ENCODE measurements at places on chromosomes 1 and 21.

GRCh38 chr21:41316200-41317062 is at the start of gene FAM3B:
TSS of gene FAM3B (plus strand) at chr21:41316801. CDS start at chr21:41316880, 79 bp downstream.
- DNase-seq = no peak

- DNase-seq = no peak
Measured at GRCh38 chr1:236861560-236862218, 66.6 kb downstream of the MTR start.

GRCh38 chr1:164188497-164188896 is 370.5 kb upstream of the PBX1 start:
- no peak for DNase-seq

- no peak for DNase-seq
Measured at GRCh38 chr1:180186831-180187230, 32.2 kb downstream of the QSOX1 start.

GRCh38 chr1:94259635-94260289 is 22.4 kb upstream of the ARHGAP29 start:
- DNase-seq = no peak

DNA sequence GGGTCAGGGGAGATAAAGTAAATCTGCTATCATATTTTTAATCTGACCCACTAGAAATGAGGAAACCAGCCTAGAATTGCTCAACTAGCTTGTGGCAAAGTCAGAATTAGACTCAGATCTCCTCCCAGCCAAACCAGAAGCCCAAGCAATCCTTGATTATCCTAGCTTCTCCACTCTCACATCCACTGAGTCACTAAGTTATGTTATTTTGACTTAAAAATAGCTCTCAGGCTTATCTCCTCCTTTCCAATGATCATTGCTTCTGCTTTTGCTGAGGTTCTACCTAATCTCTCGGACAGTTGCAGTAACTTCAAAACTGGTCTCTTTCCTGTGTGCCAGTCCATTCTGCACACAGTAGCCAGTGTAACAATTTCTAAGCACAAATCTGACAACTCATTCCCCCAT is 22.9 kb downstream of the OVAAL start:
- DNase-seq = no peak

DNA sequence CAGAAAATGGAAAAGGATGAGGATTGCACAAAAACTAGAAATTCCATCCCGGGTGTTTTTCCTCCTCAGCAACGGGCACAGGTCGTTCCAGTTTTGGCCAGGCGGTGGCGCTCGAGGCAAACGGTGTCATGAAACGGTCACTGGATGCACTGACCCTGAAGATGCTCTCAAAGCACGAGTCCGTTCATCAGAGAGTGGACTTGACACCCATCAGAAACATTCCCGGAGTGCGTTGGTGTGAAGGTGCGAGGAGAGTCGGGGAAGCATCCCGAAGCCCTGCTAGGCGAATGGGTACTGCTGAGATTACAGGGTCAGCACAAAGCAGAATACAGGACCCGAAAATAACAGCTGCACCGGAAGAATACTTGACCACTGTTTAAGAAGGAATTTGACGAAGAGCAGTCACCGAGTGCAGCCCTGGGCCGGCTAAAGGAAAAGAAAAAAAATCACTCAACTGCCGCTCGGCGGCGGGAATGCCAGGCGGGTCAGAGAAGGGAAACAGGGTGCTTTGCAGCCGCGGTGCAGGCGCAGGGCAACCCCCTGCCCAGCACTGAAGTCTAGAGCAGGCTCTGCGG is 71.7 kb upstream of the ETS2 start:
- DNase-seq = peak; percentile 87

- DNase-seq = peak; percentile 71
Measured at GRCh38 chr1:93615582-93616150, 66.0 kb downstream of the BCAR3 start.

- DNase-seq = no peak
Measured at GRCh38 chr1:172966844-172967540, 83.7 kb downstream of the TNFSF18 start.

DNA sequence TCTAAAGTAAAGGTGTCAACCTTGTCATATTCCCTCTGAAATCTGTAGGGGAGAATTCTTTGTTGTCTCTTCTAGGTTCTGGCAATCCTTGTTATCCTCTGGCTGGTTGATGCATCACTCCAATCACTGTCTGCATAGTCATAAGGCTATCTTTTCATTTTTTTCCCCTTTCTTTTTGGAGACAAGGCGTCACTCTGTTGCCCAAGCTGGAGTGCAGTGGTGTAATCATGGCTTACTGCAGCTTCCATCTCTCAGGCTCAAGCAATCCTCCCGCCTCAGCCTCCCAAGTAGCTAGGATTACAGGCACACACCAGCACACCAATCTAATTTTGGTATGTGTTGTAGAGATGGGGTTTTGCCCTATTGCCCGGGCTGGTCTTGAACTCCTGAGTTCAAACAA is 12.9 kb downstream of the DPYD start:
- no peak for DNase-seq

GRCh38 chr1:231494439-231495110 is 33.9 kb upstream of the TSNAX start:
- no peak for DNase-seq

GRCh38 chr21:21101911-21102310 is 103.7 kb downstream of the NCAM2 start:
- DNase-seq = no peak

- DNase-seq = no peak
Measured at GRCh38 chr1:119978018-119978505, 81.7 kb upstream of the ADAM30 start.

- no peak for DNase-seq
Measured at GRCh38 chr1:245791410-245792312, 636.9 kb downstream of the KIF26B start.

DNA sequence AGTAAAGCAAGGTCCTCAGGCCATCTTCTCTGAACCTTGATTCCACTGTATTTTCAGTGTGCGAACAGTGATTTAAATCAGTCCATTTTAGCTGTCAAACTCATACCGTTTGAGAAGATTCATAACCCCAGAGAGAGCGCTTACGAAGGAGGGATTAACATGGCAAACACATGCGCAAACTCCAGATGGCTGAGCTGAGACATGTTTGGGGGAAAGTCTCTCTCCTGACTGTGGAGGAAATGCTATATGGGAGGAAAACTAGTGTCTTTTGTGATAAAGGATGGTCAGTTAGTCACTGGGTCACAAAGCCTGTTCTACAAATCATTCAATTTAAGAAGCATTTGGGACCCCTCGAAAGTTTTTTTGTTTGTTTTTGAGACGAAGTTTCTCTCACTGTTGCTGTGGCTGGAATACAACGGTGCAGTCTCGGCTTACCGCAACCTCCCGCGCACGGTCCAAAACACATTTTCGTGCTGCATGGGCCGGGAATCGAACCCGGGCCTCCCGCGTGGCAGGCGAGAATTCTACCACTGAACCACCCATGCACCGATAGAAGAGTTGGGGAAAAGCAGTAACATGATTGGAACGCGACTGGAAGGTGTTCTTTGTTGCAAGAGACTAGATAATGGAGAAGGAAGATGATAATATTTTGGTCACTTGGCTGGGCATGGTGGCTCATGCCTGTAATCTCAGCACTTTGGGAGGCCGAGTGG is 58.4 kb upstream of the CXADR start:
- peak; percentile 72 for DNase-seq

GRCh38 chr1:176820391-176821031 is 344.0 kb downstream of the ASTN1 start:
- DNase-seq = no peak

DNA sequence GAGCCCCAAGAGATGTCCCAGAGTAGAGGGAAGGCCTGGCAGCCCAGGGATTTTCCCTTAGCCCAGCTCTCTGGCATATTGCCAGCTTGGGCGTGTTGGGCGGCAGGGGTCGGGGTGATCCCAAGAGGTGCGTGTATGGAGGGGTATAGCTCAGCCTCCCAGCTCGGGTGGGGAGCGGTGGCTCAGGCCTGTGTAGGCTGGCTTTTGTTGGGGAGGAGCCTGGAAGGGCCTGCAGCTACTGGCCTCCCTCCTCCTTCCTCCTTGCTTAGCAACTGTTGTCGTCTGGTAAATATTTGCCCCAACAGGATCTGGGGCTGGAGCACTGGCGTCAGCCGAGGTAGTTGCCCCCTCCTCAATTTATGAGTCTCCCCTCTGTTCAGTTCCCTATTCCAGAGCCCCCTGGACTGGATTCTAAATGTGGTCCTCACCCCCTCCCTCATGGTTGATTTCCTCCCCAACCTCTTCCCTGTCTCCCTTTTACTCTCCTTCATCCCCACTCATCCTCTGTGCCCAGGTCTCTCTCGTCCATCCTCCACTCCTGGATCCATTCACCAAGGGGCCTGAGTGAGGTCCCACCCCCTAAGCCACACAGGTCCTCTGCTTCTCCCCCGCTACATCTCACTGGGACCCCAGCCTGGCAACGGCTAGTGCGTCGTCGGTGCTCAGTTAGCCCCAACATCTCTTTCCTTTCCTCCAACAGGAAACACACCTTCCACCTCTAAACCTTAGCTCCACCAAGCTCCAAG is 10.3 kb upstream of the LMNA start:
- DNase-seq = peak; percentile 58

GRCh38 chr1:1099506-1100183 is 16.2 kb downstream of the C1orf159 start:
- DNase-seq = peak; percentile 26

- DNase-seq = no peak
Measured at GRCh38 chr1:243548516-243548915, 292.7 kb downstream of the SDCCAG8 start.

- no peak for DNase-seq
Measured at GRCh38 chr1:40841602-40842001, 20.6 kb downstream of the CITED4 start.

DNA sequence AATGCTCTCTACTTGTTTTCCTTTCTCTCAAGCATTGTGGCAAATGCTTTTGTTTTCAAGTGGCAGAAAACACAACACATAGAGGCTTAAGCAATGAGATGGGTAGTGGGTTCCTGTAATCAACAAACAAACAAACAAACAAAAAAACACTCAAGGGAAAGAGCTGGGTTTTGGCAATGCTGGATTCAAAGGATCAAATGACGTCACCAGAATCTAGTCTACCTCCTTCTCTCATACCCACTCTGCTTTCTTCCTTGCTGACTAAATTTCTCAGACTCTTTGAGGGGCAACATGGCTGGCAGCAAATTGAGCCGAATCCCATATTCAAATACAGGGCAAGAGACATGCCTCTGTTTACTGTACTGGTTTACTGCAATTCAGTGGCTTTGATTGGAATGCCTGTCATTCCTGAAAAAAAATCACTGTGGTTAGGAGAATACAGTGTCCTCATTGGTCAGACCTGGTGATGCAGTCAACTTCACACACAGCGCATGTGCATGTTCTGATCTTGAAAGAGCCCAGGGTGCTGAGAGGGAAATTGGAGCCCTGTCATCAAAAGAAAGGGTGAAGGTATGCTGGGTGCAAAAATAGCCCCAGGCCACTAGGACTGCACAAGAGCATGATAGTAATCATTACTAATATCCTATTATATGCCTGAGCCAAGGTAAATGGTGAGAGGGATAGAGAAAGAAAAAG is 356.2 kb downstream of the KCTD3 start:
- DNase-seq = no peak

- no peak for DNase-seq
Measured at GRCh38 chr21:21688889-21689288, 690.7 kb downstream of the NCAM2 start.

- DNase-seq = peak; percentile 63
Measured at GRCh38 chr1:109089242-109090015, 1.1 kb upstream of the TMEM167B start.

GRCh38 chr1:198157847-198158725 is 1.3 kb downstream of the NEK7 start:
- no peak for DNase-seq

DNA sequence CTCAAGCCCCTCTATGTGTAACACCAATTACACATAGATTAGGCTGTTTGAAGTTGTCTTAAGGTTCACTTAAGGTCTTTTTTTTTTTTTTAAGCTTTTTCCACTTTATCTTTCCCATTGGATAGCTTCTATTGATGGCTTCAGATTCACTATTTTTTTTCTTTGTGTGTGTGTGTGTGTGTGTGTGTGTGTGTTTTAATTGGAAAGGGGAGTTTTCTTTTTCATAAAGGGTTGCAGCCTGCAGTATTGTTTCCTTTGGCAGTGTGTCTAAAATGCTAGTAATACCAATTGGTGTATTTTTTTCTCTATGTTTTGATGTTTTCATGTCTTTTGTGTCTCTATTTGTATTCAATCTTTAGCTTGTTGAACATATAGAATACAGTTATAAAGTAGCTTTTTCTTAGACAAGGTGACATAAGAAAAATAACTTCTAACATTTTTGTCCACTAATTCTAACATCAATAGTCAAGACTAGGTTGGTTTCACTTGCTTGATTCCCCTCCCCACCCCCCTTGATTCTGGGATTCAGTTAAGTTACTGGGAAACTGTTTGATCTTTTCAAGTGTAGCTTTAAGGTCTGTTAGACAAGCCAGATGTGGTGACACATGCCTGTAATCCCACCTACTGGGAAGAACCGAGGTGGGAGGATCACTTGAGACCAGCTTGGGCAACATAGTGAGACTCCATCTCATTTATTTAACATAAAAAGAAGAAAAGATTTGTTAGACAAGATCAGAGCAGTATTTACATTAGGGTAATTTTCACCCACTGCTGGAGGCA is 21.4 kb downstream of the PRRC2C start:
- no peak for DNase-seq

DNA sequence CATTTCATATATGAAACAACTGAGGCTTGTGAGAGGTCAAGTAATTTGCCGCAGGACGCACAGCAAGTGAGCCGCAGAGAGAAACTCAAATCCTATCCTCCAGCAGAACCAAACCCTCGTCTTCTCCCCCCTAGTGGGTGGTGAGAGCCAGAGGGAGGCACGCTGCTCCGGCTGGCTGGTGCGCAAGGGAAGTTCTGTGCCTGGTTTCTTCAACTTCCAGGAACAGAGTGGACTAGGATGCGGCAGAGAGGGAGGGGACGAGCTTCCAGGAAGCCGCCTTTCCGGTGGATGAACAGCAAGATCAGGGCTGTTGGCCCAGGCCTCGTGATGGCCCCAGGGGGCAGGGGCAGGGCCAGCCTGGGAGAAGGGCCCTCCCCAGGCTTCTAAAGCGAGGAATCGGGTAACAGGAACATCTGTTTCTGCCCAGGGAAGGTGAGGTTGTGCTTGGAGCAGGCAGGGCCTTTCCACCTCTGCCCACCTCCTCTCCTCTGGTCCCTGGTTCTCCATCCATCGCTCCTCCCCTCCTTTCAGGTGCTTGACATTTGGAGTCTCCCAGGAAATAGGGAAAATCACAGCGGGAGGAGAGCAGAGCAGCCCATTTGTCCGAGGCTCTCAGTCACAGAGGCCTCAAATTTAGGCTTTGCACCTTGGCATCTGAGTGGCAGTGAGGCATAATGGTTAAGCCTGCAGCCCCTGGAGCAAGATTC is 16.8 kb upstream of the PDIK1L start:
- no peak for DNase-seq

DNA sequence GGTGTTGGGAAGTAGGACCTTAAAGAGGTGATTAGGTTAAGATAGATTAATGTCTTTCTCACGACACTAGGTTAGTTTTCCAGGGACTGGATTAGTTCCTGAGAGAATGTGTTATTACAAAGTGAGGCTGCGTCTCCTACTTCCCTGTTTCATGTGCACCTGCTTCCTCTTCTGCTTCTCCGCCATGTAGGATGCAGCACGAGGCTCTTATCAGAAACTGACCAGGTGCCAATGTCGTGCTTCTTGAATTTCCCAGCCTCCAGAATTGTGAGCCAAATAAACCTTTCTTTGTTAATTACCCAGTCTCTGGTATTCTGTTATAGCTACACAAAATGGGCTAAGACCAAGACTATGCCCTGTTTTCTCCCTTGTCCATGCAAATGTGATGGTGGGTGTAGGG is 152.2 kb upstream of the LMO4 start:
- DNase-seq = no peak

Measured in activated T-cell treated with anti-CD3 and anti-CD28 coated beads, Interleukin-2, amount 50 U/mL, for 24 hours (primary cell).